ENCODE measurements at places on chromosomes 7 and 10. TPM values are rescaled to one million over a fixed set of nuclear protein-coding genes. Genes with fewer than 3 reads are reported as not detected.

Gene PRLHR
- total RNA-seq = not detected

Gene PPP1R9A
- 30.1 TPM for total RNA-seq

Gene AKR1C3
- 12.0 TPM for total RNA-seq

Gene FAM221A
- 14.4 TPM for total RNA-seq

Gene DBF4
- total RNA-seq = 46.5 TPM

Gene LMOD2
- total RNA-seq = not detected

Gene MYH16
- total RNA-seq = not detected

Gene MYPN
- not detected for total RNA-seq

Gene CLDN4
- total RNA-seq = 9.7 TPM

Gene MSMB
- 1.7 TPM for total RNA-seq

Gene SYT15
- total RNA-seq = 1.8 TPM

Gene CNNM1
- 3.8 TPM for total RNA-seq

DNA sequence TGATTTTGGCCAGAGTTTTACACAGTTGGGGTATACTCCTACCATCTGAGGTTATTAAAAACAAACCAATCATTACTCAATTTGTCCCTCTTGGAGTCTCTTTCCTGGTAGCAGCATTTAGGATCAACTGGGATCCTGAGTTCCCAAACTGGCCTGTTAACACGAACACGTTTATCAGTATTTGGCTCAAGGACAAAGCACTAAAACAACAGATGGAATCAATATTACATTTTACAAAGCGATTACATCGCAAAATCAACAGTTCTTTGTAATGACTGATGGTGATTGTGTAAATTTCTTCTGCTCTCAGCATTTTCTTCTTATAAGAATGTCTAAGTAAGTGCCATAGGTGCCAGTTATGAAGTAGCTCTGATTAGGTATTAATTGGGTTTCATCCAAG lies 582.9 kb upstream of the ANKRD30A start:
- H3K4me3 ChIP-seq = no peak overlapping the region
- H3K36me3 ChIP-seq = no peaks in the 10 kb centered on the region
- no peaks in the 10 kb centered on the region for H3K4me1 ChIP-seq
- no peaks in the 10 kb centered on the region for H3K27me3 ChIP-seq

GRCh38 chr10:69345402-69345801 lies 67.1 kb downstream of the HK1 start:
- H3K27me3 ChIP-seq = no peaks in the 10 kb centered on the region
- peak; percentile 76 for DNase-seq
- H3K36me3 ChIP-seq = no peaks in the 10 kb centered on the region
- no peak overlapping the region for H3K27ac ChIP-seq

DNA sequence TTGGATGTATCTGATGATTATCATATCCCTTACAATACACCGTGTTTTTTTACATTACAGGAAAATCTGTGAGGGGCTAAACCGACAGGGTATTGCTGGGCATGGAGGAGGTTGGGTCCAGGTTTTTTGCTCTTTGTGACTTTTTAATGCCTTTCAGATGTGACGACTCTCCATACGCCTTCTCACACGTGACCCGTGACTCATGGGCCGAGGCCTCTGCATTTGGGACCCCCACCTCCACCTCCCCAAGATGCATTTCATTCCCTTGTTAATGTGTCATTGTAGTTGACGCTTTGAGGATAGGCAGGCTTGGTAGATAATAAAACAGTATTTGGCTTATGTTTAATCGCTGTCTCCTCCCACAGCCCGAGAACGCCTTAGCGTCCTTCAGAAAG lies 95.3 kb downstream of the CUX1 start:
- peak overlapping the region; percentile 58 for H3K27ac ChIP-seq
- DNase-seq = no peak
- H3K4me3 ChIP-seq = no peak overlapping the region
- no peaks in the 10 kb centered on the region for H3K27me3 ChIP-seq
- H3K36me3 ChIP-seq = peaks cover 25% of the 10 kb centered on the region

- H3K4me1 ChIP-seq = no peaks in the 10 kb centered on the region
- no peaks in the 10 kb centered on the region for H3K36me3 ChIP-seq
- no peak overlapping the region for H3K4me3 ChIP-seq
- DNase-seq = no peak
- no peak overlapping the region for H3K27ac ChIP-seq
Observed at GRCh38 chr10:30866896-30867295, 164.8 kb downstream of the ZNF438 start.

DNA sequence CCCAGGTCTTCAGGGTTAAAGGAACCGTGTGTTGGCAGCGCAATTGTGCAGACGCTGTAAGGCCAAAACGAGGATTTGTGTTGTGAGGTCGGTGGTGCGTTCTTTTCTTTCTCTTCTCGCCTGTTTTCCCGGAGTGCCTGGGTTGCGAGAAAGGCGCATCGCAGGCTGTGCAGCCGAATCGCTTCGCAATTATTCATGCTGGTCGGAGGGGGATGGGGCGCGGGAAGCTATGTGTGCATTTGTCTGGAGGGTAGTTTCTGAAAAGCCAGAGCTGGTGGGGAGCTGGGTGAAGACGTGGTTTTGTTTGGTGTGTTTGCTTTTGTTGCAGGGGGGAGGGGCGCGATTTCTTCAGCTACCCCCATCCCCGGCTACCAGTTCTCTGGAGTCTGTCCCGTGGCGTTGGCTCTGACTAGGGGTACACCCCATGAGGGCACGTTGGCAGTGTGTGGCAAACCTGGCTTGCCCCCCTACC lies 2.1 kb downstream of the MXI1 start:
- peak overlapping the region; percentile 49 for H3K27ac ChIP-seq
- H3K4me3 ChIP-seq = peak overlapping the region; percentile 94
- peaks cover 8% of the 10 kb centered on the region for H3K4me1 ChIP-seq

DNA sequence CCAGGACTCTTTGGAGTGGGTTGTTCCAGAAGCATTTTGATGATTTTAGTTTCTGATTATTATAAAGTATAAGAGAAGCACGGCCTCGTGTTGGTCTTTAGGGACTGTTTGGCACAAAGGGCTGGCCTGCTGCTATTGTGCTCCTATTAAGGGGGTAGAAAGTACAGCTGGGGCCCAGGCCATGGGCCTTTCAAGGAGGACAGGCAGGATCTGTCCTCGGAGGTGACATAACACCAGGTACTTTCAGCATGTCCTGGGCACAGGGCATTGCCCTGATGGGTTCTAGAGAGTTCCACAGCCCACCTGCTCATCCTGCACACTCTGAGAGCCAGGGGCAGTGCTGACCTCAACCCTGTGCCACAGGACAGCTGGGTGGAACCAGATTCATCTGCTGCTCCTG lies 24.9 kb downstream of the STRA8 start:
- H3K36me3 ChIP-seq = no peaks in the 10 kb centered on the region
- H3K4me3 ChIP-seq = no peak overlapping the region
- H3K27ac ChIP-seq = no peak overlapping the region
- DNase-seq = no peak
- no peaks in the 10 kb centered on the region for H3K27me3 ChIP-seq
- no peaks in the 10 kb centered on the region for H3K4me1 ChIP-seq

GRCh38 chr7:122752583-122752982 lies 49.9 kb upstream of the RNF148 start:
- H3K27me3 ChIP-seq = no peaks in the 10 kb centered on the region
- H3K27ac ChIP-seq = no peak overlapping the region
- no peak for DNase-seq
- H3K36me3 ChIP-seq = no peaks in the 10 kb centered on the region
- no peaks in the 10 kb centered on the region for H3K4me1 ChIP-seq

- no peaks in the 10 kb centered on the region for H3K4me1 ChIP-seq
- H3K27ac ChIP-seq = peak overlapping the region; percentile 40
- no peaks in the 10 kb centered on the region for H3K27me3 ChIP-seq
- H3K36me3 ChIP-seq = no peaks in the 10 kb centered on the region
- DNase-seq = no peak
Observed at GRCh38 chr7:147771344-147771743, 819.2 kb upstream of the C7orf33 start.

GRCh38 chr7:55375237-55375636 lies 10.1 kb downstream of the LANCL2 start:
- no peak overlapping the region for H3K4me3 ChIP-seq
- no peak for DNase-seq
- H3K4me1 ChIP-seq = no peaks in the 10 kb centered on the region

DNA sequence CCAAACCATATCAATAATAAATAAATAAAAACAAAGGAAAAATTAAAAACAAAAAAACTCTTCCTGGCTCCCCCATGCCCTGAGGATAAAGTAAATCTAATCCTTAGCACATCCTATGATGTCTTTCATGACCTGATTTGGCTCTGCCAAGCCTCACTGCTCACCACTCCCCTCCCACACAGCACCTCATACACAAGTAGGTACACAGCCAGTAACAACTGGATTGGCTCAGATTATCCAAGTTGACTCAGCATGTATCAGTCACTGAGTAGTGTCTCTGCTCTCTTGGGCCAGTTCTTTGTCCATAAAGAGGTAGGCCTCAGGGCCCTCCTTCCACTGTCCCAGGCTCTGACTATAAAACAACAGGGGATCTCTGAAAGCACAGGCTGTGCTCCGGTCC lies 99.6 kb downstream of the STRA8 start:
- H3K27ac ChIP-seq = no peak overlapping the region
- H3K4me3 ChIP-seq = no peak overlapping the region
- no peak for DNase-seq
- no peaks in the 10 kb centered on the region for H3K4me1 ChIP-seq

DNA sequence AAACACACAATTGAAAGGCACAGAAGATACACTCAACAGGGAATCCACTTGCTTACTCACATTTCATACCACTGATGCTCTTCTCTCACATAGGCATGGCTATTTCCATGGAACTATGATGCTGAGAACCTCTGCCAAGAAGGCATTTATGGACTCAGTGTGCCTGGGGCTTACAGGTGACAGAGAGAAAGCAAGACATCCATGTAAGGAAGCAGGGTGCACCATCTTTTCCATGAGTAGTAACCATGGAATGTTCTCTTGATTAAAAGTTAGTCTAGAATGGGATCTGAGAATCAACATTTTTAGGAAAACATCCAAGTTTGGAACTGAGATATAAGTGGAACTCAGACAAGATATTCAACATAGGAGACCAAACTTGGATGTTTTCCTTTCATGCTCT lies 52.5 kb upstream of the MACC1 start:
- H3K36me3 ChIP-seq = no peaks in the 10 kb centered on the region
- H3K27ac ChIP-seq = no peak overlapping the region
- no peak overlapping the region for H3K4me3 ChIP-seq
- no peak for DNase-seq
- peaks cover 4% of the 10 kb centered on the region for H3K4me1 ChIP-seq

DNA sequence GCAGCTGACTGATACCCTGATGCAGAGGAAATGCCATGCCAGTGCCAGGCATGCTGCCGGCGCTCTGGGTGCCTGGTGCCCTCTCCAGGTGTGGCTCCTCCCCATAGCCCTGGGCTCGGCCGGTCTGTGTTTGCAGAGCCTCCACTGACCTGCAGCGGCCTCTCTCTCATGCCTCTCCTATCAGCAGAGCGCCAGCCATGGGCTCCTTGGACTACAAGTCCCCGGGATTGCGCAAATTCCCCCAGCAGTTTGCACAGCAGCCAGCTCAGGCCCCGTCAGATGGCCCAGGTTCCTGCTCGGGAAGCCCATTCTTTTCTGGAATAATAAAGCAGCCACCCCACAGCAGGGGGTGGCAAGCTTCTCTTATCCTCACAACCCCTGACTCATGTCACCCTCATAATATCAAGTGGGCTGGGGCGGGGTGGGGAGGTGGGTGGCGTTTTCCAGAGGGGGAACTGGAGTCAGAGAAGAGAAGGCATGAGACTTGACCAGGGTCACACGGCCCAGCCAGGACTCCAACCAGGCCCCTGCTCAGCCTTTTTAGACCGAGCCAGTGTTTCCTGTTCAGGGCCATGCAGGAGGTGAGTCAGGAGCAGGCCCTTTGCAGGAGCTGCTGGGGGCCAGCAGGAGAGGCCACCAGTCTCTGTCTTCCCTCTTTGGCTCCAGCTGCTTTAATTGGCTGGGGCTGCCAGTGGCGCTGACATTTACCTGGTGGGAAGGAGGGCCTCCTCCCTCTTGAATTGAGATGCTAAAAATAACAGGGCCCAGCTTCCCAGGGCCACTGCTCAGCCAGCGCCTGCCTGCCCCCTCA lies 58.6 kb downstream of the ZMIZ1 start:
- H3K27ac ChIP-seq = peak overlapping the region; percentile 68
- H3K4me1 ChIP-seq = peaks cover 26% of the 10 kb centered on the region
- peaks cover 46% of the 10 kb centered on the region for H3K36me3 ChIP-seq
- no peak overlapping the region for H3K4me3 ChIP-seq

- peaks cover 4% of the 10 kb centered on the region for H3K4me1 ChIP-seq
- no peaks in the 10 kb centered on the region for H3K36me3 ChIP-seq
Observed at GRCh38 chr10:78457804-78458482, 424.3 kb downstream of the RPS24 start.

GRCh38 chr10:69791812-69792211 lies 9.9 kb upstream of the COL13A1 start:
- DNase-seq = no peak
- H3K27ac ChIP-seq = no peak overlapping the region
- H3K27me3 ChIP-seq = no peaks in the 10 kb centered on the region
- no peak overlapping the region for H3K4me3 ChIP-seq
- H3K36me3 ChIP-seq = no peaks in the 10 kb centered on the region
